Endothelial cell of coronary artery (primary cell): ENCODE measurements at places on chromosomes 1 and 21. TPM values are rescaled to one million over a fixed set of nuclear protein-coding genes. Genes with fewer than 3 reads are reported as not detected.

Gene HAO2
- not detected in 2 replicates for total RNA-seq

Gene FAM78B
- 0.09 and 0.27 TPM in 2 replicates for total RNA-seq

Gene CA6
- total RNA-seq = not detected in 2 replicates

Gene UBE2U
- total RNA-seq = not detected in 2 replicates

Gene CLDN17
- total RNA-seq = not detected in 2 replicates

Gene ETS2
- total RNA-seq = 35.4 and 61.9 TPM in 2 replicates

Gene TRIM63
- total RNA-seq = not detected in 2 replicates

Gene PLA2G4A
- 4.1 and 8.4 TPM in 2 replicates for total RNA-seq

Gene FAM43B
- 0.09 TPM in 1 of 2 replicates, not detected in the other for total RNA-seq

Gene TSACC
- not detected in 2 replicates for total RNA-seq

Gene IGSF3
- total RNA-seq = 0.36 and 0.47 TPM in 2 replicates

Gene RASSF5
- total RNA-seq = 0.19 and 0.54 TPM in 2 replicates

Gene CHD5
- under 0.01 and 0.19 TPM in 2 replicates for total RNA-seq

Gene TMPRSS15
- not detected in 2 replicates for total RNA-seq

Gene HTR6
- not detected in 2 replicates for total RNA-seq

Gene TDRD5
- not detected in 2 replicates for total RNA-seq

Gene ZFP69B
- 2.7 and 3.2 TPM in 2 replicates for total RNA-seq

Gene DCAF6
- 45.6 and 56.6 TPM in 2 replicates for total RNA-seq

Gene PLA2G2F
- not detected in 2 replicates for total RNA-seq

Gene PRAMEF10
- total RNA-seq = not detected in 2 replicates

Gene ORC1
- total RNA-seq = 1.9 and 6.7 TPM in 2 replicates

Gene KCNT2
- 0.09 and 2.0 TPM in 2 replicates for total RNA-seq

Gene COP1
- total RNA-seq = 48.7 and 58.5 TPM in 2 replicates

Gene TTLL10
- not detected in 2 replicates for total RNA-seq

Gene NCAM2
- total RNA-seq = 0.38 and 0.90 TPM in 2 replicates

Gene OSCP1
- 6.5 and 6.7 TPM in 2 replicates for total RNA-seq

Gene ZYG11A
- 0.56 and 0.63 TPM in 2 replicates for total RNA-seq

Gene PPCS
- 19.3 and 23.9 TPM in 2 replicates for total RNA-seq

Gene LCE6A
- not detected in 2 replicates for total RNA-seq

Gene PRAMEF25
- not detected in 2 replicates for total RNA-seq

Gene MRPL20
- total RNA-seq = 103 and 128 TPM in 2 replicates

Gene RBM11
- not detected in 2 replicates for total RNA-seq

Gene TLR5
- 0.09 TPM in 2 replicates for total RNA-seq

Gene OR2L3
- total RNA-seq = not detected in 2 replicates

Gene CLCA4
- total RNA-seq = not detected in 2 replicates

Gene PKLR
- under 0.01 TPM in 1 of 2 replicates, not detected in the other for total RNA-seq

Gene SLC6A17
- total RNA-seq = 0.27 TPM in 1 of 2 replicates, not detected in the other

Gene SAMSN1
- total RNA-seq = 0.75 and 6.5 TPM in 2 replicates

Gene OR2T11
- not detected in 2 replicates for total RNA-seq

Gene UMODL1
- not detected in 2 replicates for total RNA-seq

Gene FTCD
- total RNA-seq = 0.09 and 0.18 TPM in 2 replicates

Gene PAQR6
- 0.27 and 0.47 TPM in 2 replicates for total RNA-seq

Gene RGS18
- not detected in 2 replicates for total RNA-seq

Gene THEM5
- not detected in 2 replicates for total RNA-seq

Gene PTGER3
- total RNA-seq = under 0.01 TPM in 2 replicates

Gene ZNF683
- not detected in 2 replicates for total RNA-seq

Gene RHCE
- total RNA-seq = 0.09 and 0.19 TPM in 2 replicates

Gene TPTE
- total RNA-seq = not detected in 2 replicates

Gene EPHX1
- 7.4 and 10.1 TPM in 2 replicates for total RNA-seq

Gene CTTNBP2NL
- 19.4 and 20.0 TPM in 2 replicates for total RNA-seq

Gene KRTAP13-3
- not detected in 2 replicates for total RNA-seq

Gene MINDY1
- total RNA-seq = 5.7 and 10.5 TPM in 2 replicates

Gene DCST2
- 0.09 TPM in 1 of 2 replicates, not detected in the other for total RNA-seq

Gene APCS
- not detected in 2 replicates for total RNA-seq

Gene HLX
- 13.8 and 22.1 TPM in 2 replicates for total RNA-seq

Gene S100A16
- total RNA-seq = 328 and 379 TPM in 2 replicates
